ENCODE measurements at places on chromosomes 6 and 20.

GRCh38 chr6:45956663-45957062 is 59.0 kb downstream of the CLIC5 start:
- DNase-seq, result no peak

DNA sequence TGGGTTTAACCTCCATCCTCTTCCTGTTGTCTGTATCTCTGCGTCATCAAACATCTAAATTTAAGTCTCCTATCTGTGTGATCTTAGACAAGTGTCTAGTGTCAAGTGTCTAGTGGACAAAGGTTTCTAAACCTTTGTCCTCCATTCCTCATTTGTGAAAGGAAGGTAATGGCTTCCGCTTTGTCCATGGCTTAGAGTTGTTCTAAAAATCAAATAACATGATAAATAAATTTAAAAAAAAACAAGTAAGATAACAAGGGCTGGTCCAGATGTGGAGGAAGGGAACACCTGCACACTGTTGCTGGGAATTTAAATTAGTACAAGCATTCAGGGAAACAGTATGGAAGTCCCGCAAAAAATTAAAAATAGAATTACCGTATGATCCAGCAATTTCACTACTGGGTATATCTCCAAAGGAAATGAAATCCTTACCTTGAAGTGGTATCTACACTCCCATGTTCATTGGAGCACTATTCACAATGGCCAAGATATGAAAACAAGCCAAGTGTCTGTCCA is 17.6 kb upstream of the SERPINB1 start:
- no peak for DNase-seq

DNA sequence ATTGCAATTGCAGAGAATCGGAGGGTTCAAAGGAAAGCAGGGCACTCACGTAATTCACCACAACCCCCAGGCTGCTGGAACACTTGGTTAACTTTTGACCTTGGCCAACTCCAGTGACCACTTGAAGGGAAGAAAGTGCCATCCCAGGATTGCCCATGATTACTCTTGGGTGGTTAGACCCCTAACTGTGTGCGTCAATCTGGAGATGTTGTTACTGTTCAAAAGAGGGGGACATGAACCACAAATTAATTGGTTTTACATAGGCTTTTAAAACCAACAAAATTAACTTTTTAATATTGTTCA is 50.1 kb upstream of the NCOA3 start:
- no peak for DNase-seq

GRCh38 chr6:145276756-145277155 is 458.6 kb downstream of the EPM2A start:
- DNase-seq, result peak; percentile 34

- DNase-seq, result no peak
Measured at GRCh38 chr6:88666901-88667300, 296.5 kb downstream of the RNGTT start.

- no peak for DNase-seq
Measured at GRCh38 chr6:93307505-93308409, 111.6 kb downstream of the EPHA7 start.

- DNase-seq, result peak; percentile 18
Measured at GRCh38 chr20:18443886-18444285, 22.9 kb downstream of the DZANK1 start.

DNA sequence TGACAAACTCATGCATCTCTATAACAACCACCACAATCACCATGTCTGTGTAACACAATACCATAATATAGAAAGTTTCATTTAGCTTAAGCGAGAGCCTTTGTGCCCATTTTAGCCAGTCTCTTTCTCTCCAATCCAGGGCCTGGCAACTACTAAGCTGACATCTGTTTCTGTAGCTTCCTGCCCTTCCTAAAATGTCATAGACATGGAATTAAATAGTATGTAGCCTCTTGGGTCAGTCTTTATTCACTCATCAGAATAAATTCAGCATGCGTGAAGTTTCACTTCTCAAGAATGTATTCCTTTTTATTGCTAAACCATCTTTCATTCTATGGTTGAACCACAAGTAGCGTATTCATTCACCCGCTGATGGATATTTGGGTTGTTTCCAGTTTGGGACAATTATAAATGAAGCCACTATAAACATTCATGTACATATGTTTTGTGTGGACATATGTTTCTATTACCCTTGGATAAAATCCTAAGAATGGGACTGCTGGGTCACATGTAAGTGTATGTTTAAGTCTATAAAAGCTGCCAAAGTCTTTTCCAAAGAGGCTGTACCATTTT is 1.7 kb upstream of the TREM2 start:
- no peak for DNase-seq
